Stimulated activated CD8-positive, alpha-beta memory T cell treated with anti-CD3 and anti-CD28 coated beads, Interleukin-15, amount 100 ng/mL, for 4 hours (primary cell): ENCODE measurements at places on chromosomes 6 and 20.

- DNase-seq, result no peak
Observed at GRCh38 chr6:117464700-117465099, 17.8 kb upstream of the DCBLD1 start.

- DNase-seq, result no peak
Observed at GRCh38 chr20:32567384-32568178, 17.6 kb downstream of the NOL4L start.

GRCh38 chr20:45581702-45582101, 2.6 kb upstream of the WFDC8 start:
- DNase-seq, result no peak

- no peak for DNase-seq
Observed at GRCh38 chr6:15501826-15502445, 160.9 kb downstream of the DTNBP1 start.

GRCh38 chr6:44529146-44529905, 141.8 kb downstream of the CDC5L start:
- no peak for DNase-seq
